ENCODE measurements at places on chromosomes 4 and X.

DNA sequence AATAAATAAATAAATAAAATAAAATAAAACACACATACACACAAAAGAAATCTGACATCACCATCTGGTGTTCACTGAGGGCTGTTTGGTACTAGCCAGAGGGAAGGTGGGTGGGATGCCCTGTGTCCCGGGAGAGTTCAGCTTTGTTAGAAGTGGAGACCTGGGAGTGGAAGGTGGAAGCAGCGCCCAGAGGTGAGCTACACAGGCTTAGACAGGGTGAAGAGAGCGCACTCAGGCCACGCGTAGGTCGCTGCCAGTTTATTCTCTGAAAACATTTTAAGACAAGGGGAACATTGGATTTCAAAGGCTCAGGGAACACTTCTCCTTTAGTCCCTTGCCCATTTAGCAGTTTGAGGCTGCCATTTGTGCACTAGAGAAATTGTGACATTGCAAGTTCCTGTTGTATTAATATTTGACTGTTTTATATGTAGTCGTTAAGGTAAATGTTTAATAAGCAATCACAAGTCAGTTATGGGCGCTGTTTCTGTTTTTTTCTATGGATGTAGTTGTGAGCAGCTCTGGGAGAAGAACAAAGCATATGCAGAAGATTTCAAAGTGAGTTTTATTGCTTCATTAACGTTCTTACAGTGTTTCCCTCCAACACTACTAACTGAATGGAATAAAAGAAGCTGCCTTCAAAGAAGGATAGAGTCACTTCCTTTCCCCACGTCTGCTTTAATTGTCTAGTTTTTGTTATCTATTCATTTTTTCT is 405.5 kb upstream of the NR3C2 start:
- no peak for DNase-seq

DNA sequence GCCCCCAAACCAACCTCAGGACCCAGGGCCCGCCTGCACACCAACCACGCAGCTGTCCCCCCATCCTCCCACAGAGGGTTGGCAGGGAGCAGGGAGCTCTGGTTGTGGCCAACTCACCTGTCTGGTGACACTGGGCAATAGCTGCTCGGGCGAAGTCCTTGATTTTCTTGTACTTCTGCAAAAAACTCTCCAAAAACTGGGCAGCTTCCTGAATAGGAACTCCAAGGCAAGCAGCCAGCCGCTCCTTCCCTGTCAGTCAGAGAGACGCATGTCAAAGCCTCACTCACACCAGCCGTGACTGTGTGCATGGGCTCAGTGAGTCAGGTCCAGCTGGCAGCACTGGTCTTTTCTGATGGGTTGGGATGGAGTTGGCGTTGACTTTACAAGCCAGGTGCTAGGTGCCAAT is 26.4 kb downstream of the NAT8L start:
- no peak for DNase-seq

GRCh38 chr4:100739426-100739825 is 221.6 kb upstream of the EMCN start:
- DNase-seq, result no peak

GRCh38 chrX:24979081-24979480 is 36.7 kb downstream of the ARX start:
- no peak for DNase-seq

DNA sequence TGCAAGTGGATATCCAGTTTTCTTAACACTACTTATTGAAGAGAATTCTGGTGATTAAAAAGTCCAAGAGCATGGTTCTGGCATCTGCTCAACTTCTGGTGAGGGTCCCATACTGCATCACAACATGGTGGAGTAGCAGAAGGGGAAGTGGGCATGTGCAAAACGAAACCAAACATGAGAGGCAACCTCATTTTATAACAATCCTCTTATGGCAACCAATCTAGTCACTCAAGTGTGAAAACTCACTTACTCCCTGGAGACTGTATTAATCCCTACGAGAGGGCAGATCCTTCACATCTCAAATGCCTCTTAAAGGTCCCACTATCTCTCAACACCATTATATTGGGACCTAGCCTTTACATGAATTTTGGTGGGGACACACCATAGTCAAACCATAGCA is 55.4 kb upstream of the TRO start:
- DNase-seq, result no peak

DNA sequence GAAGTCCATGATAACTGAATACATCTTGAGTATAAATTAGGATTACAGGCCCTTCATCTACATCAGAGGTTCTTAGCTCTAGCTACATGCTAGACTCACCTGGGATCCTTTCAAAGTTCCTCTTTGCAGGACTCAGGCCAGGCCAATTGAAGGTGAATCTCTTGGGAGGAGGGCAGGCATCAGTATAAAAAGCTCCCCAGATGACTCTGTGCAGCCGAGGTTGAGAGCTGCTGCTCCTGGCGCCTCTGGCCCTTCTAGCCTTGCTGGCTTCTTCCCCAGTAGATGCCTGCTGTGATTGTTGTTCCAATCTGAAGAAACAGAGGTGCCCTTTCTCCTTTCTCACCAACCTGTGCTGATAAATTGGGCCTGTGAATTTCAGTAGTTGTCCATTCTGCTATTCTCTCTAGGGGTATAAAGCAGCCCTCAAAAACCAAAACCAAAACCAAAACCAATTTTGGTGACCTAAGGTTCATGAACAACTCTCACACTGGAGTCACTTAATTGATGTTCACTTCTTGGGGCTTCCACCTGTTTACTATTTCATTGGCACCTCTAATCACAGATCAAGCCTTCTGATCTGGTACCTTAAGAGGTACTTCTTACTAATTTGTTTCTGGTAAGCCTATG is 78.7 kb downstream of the SUPT20HL2 start:
- DNase-seq, result no peak

- no peak for DNase-seq
These were observed 678 bp downstream of the BMP3 start for GRCh38 chr4:81030981-81031791.

- no peak for DNase-seq
These were observed 36.0 kb upstream of the NSUN7 start for GRCh38 chr4:40713798-40714197.

GRCh38 chr4:39712819-39713607 is 15.1 kb downstream of the UBE2K start:
- no peak for DNase-seq

DNA sequence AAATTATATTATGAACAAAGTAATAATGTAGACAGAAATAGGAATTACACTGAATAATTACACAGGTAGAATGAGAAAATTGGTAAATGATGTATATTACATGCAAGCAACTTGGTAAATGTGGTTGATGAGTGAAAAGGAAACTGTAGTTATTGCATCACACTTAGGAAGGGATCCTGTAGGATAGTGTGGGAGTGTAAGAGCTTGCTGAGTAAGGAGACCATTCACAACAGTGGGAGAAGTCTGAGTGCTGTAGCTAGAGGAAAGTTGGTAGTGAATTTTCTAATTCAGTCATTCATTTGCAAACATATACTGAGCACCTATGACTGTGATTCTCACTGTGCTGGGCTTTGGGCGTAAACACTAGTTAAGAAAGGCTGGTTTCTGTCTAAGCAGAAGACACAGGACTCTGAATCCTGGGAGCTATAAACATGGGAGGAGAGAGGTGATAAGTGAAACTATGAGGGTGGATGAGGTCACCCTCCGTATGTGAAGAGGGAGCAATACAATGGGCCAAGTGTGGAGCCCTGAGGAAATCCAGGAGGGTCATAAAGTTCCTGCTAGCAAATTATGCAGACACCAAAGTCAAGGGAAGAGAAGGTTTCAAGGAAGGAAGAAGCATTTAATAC is 14.2 kb upstream of the CPE start:
- DNase-seq, result no peak

GRCh38 chr4:146098978-146099377 is 76.5 kb upstream of the LSM6 start:
- no peak for DNase-seq

DNA sequence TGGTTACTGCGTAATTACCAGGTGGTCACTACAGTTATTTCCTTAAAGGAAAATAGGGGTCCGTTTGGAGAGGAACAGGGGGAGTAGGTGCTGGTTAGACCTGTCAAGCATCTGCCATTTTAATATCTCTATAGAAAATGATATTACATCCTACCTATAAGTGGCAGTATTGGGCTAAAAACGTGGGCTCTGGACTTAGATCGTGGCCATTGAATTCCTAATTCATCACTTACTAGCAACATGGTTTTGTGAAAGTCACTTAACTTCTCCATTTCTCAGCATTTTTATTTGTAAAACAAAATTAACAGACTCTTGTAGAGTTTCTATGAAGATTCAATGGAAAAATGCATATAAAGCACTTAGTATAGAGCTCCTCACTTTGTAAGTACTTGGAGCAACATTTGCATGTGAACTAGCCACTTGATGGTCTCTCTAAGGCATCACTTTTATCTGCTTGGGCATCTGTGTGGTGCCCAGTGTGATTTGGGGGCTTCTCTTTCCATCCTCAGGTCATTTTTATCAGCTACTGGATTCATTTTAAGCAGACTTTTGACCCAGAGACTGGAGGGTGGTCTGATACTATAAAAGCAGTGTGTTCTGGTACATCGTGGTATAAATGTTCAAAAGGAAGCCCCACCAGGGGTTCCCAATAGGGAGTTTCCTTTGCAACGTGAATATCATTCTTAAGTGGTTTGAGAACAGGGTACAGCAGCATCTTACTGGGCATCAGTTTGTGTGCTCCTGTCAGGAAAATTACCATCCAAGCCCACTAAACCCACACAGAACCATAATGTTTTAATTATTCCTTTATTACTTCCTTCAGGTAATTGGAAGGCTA is 42.7 kb upstream of the RASSF6 start:
- no peak for DNase-seq

DNA sequence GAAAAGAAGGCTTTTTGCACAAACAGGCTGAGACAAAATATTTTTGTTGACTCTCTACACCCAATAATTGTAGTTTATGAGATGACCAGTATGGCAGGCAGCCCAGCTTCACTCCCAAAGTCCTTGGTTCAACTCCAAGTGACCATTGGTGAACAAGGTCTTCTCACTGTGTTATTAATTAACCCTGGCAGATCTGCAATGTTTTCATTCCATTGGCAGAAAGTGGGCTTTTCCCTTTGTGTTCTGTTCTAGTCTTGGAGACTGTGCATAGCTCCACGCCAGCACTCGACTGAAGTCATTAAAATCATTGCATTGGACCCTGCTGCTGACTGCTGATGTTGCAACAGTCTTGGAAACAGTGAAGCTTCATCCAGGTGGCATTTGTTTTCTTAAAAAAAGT is 277.3 kb upstream of the HAND2 start:
- DNase-seq, result no peak

DNA sequence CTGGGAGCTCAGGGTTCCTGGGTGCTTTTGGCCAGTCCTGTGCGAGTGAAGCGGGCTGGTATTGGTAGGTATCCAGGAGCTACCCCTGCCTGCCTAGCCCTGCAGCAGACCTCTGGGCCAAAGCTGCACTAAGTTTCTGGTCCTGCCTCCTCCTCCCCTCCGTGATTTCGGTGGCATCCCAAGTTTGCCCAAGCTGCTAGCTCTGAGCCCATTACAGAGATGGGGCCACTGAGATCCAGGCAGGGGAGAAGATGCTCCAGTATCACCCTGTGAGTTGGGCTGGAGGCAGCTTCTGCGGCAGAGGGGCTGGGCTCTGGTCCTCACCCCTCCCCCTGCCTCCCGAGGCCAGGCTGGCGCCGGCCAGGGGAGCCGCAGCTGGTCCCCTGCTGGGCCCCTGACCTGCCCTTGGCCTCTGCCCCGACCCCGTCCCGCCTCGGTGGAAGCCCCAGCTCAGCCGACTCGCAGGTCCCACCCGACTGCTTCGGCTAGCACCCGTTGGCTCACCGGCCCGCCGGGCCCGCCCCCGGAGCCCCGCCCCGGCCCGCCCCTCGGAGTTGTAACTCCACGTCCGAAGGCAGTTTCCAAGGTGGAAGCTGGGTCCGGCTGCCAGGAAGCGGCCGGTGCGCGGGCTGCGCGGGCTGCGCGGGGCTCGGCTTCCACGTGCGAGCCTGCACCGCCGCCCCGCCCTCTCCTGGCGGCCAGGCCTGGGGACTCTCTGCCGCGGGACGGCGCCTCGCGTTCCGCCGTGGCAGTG is at the start of gene DUSP9:
Gene DUSP9, plus strand, starts transcription at position 584 of the 754 bp plus-strand sequence. CDS start 751 bp downstream, outside the sequence.
- DNase-seq, result no peak

- no peak for DNase-seq
These were observed 106.7 kb upstream of the GK2 start for GRCh38 chr4:79514621-79515329.

Measured in stimulated activated CD8-positive, alpha-beta memory T cell treated with anti-CD3 and anti-CD28 coated beads, Interleukin-15, amount 100 ng/mL, for 24 hours (primary cell).